ENCODE measurements at places on chromosomes 2 and 18. TPM values are rescaled to one million over a fixed set of nuclear protein-coding genes. Genes with fewer than 3 reads are reported as not detected.

CCDC85A gene
- 0.24 TPM for total RNA-seq

FAM124B gene
- 0.36 TPM for total RNA-seq

RBKS gene
- total RNA-seq: 4.5 TPM

LCT gene
- total RNA-seq: not detected

DNA sequence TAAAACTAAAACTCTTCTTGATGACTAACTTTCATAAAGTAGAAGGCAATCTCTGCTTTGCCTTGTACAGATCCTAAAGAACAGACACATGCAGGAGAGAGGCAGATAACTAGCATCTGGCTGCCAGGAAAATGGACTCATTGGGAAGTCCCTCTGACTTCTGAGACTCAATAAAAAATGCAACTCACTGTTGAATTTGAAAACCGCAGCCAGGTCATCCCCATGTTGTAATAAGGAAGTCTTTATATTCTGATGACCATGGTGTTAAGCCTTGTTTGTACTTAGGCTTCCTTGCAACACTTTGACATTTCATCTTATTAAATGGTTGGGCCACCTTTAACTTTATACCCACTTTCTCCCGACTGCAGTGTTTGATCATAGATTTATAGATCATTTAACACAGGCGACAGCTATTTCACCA is 375.1 kb upstream of the KCNH7 start:
- no peak for ATAC-seq

DNA sequence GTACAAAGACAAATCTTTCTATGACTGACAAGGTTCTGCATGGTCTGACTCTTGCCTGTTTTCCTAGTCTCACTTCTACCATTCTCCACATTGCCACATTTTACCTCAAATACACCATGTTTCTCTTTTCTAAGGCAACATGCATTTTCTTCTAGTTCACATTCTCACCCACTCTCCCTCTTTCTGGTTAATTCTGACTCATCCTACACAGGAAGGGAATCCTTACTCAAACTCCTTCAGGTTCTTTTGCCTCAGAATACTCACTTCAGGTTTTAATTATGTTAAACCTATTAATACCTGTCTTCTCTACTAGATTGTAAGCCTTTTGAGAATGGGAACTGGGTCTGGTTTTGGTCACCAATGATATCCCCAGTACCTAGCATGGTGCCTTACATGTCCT is 47.2 kb downstream of the MAP2 start:
- no peak for ATAC-seq

GRCh38 chr2:25957743-25958142 is 24.6 kb downstream of the KIF3C start:
- ATAC-seq: peak; percentile 21

- ATAC-seq: no peak
Observed at GRCh38 chr2:165766326-165766927, 27.6 kb downstream of the GALNT3 start.

GRCh38 chr2:1631292-1632001 is 112.9 kb downstream of the PXDN start:
- ATAC-seq: no peak

DNA sequence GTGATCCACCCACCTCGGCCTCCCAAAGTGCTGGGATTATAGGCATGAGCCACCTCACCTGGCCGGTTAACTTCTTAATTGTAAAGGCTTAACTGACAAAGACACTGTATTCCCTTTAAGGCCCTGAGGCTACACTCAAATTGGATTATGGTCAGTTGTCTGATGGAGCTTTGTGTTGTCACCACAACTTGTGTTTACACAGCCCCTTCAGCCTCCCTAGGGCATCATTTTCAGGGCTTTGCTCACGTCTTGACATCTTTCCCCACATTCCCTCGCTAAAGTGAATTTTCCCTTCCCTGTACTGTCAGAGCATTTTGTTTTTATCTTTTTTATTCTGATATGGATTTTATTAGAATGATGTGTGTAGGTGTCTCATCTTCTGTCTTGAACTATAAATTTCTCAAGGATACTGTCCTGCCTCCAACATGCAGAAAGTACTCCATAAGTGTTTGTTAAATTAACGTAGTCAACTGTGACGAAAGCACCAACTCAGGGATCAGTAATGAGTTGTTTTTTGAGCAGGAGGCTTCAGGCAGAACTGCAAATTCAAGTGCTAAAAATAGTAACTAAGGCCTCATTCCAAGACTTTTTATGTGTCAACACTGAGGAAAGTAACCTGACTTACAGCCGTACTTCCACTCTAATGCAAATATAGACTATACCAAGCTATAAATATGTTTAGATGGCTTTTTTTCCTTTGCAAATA is 77.1 kb upstream of the NARS1 start:
- no peak for ATAC-seq

DNA sequence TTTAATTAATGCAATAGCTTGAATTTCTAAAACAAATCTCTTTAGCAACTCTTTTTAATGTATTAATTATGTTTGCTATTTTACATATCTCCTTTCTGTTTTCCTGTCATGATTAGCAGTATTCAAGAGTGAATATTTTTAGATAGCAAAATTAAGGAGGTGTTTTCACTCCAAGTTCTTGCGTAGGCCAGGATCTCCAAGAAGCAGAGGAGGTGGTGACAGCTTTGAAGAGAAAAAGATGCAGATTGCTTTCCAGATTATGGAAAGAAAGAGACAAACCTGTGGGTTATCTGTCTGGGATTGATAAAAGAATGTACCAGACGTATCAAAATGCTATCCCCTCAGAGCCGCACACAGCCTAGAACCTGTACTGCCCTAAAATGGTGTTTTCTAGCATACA is 163.5 kb upstream of the FAM98A start:
- no peak for ATAC-seq

GRCh38 chr2:177665328-177665727 is 272.8 kb downstream of the AGPS start:
- ATAC-seq: no peak

DNA sequence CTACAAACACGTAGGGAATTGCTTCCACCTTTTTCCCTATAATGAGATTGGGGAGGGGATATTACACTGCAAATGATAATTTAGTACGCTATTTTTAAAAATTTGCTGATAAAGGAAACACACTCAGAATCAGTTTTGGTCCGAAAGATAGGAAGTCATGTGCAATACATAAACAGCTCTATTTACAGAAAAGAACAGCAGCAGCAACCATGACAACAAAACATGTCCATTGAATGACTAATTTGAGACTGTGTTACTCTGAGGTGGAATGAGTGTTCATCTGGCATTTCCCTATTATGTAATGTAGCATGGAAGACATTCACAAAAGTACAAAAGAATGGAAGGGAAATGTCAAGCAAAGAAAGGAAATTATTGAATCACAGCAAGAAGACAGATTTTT is 337.2 kb downstream of the NBAS start:
- ATAC-seq: no peak

DNA sequence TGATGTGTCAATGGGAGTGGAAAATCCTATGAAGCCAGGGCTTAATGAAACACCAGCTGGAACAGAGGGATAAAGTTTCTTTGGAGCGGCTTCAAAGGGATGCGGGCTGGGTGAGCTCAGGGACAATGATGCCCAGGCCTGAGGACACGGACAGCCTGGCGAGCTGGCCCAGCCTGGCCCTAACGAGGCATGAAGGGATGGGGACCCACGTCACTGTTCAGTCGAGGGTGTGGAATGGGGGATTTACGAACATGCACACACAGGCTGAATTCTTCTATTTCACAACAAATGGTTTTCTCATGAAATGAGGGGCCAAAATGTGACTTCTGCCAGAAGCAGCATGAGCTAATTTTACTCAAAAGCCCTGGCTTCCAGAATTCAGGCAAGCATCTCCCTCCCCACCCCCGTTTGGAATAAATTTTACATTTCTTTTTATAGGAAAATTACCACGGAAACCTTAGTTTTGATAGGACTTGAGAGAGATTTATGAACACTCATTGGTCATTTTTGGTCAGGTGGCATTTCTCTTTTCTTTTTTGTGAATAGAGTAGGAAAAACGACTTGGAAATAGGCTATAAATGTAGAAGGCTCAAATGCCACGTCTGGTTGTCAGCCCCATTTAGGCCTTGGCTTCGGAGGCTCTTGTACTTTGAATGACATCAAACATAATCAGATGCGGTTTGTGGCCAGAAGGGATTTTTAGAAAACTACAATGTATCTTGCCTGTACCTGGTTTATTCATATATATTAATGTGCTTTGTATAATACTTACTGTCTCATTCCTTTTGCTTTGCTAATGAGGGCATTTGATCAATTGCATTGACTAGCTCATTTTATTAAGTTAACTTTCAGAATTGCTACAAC is 893.8 kb upstream of the CELF4 start:
- no peak for ATAC-seq

GRCh38 chr2:220279840-220280239 is 652.4 kb downstream of the SLC4A3 start:
- peak; percentile 64 for ATAC-seq

DNA sequence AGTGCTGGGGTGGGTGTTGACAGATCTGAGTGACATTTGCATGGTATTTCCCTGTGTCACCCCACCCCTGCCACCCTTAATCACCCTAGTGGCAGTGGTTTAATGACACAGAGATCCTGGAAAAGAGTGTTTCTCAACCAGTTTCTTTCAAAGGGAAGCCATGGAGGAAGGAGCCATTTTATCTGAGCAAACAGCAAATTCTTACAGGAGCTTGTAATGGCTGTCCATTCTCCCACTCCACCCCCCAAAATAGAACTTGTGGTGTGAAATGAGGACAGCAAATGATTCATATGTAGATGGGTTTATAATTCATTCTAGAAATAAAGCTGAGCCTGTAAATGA is 51.5 kb downstream of the CDC42EP3 start:
- ATAC-seq: no peak

All from esophagus mucosa (tissue), 1 donor.